Fibroblast of pulmonary artery (primary cell): ENCODE measurements at places on chromosomes 3 and 15.

DNA sequence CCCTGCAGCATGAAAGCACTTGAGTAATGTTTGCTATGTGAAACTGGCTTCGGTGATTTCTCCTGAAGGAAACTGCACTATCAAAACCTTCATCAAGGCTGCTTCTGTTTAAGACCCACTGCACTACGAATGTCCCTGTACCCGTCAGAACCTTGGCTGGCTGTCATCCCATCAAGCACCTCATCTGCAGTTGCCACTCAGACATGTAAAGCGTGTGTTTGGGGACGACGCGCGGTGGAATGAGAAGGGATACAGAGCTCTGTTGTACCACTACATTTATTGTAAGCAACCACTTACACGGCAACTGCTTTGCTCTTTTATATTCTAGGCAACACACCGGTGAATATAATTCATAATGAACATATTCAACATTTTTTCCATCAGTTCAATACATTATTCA, 147.6 kb downstream of the TIGIT start:
- DNase-seq, result no peak

GRCh38 chr15:20344601-20345400, 196.8 kb downstream of the GOLGA6L6 start:
- DNase-seq, result no peak

DNA sequence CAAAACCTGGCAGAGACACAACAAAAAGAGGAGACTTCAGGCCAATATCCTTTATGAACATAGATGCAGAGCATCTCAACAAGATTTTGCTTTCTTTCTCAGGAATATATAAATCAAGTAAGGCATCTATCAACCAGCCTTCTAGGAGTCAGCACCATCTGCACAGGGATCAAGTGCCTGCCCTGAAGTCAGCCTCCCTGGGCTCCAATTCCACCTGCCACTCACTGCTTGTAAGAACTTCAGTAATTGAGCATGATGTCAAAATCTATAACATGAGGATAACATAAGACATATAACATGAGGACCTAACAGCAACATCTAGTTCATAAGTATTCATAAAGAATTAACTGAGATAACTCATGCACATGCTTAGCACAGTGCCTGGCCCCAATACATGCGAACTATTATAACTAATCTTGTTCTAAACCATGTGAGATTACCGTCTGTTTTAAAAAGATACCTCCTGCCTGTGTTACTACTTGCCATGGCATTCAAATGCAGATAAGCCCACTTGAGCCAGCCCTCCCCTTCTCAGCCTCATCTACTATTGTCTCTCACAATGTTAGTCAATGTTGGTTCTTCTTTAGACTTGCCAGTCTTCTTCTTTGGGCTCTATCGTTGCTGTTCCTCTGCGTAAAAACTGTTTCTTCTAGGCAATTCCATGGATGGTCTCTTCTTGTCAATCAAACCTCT, 91.6 kb downstream of the PLD1 start:
- DNase-seq, result no peak

DNA sequence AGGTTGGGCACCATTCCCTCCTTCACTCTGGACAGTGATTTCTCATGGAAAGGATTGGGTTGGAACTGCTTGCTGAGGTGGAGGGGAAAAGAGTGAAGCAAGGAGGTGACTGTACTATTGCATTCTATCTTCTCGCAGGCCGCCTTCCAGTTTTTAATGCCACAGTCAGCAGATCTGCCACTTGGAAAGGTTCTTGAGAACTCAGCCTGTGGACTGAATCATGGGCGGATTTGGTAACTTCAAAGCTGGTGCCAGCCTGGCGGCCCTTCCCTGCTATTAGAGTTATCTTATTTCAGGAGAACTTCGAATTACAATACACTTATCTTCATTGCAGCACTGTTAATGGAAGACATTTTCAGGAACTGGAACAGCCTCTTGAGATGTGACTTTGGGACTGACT, 23.1 kb upstream of the SLC28A2 start:
- DNase-seq, result no peak

- DNase-seq, result no peak
These were observed 29.1 kb downstream of the SCG5 start for GRCh38 chr15:32670623-32671022.

GRCh38 chr3:163048881-163049280, 1552.3 kb downstream of the OTOL1 start:
- DNase-seq, result peak; percentile 8

DNA sequence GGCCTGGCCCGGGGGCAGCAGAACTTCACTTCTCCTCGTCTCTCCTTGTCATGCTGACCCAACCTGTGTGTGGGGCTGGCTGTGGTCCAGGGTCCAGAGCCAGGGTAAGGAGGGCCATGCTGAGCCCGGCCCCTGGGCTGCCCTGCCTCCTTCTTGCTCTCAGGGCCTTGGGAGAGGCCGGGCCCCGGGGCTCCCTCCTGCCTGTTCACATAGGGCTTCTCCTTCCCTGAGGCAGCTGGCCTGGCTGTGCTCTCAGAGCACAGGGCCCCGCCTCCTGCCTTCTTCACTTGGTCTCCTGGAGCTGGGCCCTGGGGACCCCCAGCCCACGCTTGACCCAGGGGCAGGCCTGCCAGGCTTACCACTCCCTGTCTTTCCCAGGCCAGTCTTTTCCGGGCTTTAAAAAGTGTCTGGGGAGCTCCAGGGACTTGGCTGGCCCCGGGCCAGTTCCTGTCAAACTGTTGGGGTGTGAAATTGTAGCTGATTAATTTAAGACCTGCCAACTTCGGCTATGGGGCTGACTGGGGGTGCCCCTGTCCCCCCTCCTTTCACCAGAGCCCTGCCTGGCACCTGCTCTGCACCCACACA, 11.8 kb downstream of the PLXNA1 start:
- DNase-seq, result no peak

GRCh38 chr3:17806201-17806600, 63.8 kb upstream of the TBC1D5 start:
- DNase-seq, result no peak

- no peak for DNase-seq
These were observed 106.6 kb upstream of the NR2F2 start for GRCh38 chr15:96223939-96224338.
